ENCODE measurements at places on chromosomes 11 and 22.

DNA sequence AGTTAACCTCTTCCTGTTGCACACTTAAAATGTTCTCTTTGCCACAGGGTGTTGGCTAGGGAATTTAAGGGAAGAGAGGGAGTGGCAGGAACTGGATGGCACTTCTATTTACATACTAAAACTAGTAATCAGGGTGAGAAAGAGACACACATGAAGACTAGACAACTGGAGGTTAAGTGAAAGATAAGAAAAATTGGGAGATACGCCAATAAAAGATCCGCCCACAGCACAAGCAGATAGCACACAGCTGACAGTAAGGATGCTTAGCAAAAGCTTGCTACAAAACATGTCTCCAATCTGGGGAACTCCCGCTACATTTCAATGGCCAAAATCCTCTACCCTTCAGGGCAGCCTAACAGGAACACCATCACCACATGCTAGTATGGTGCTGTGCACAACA is 12.8 kb downstream of the CPSF7 start:
- no peak overlapping the region for H3K27ac ChIP-seq
- H3K4me1 ChIP-seq: no peaks in the 10 kb centered on the region
- peaks cover 41% of the 10 kb centered on the region for H3K36me3 ChIP-seq

GRCh38 chr11:1498262-1498661 is 11.7 kb upstream of the MOB2 start:
- H3K4me1 ChIP-seq: peaks cover 11% of the 10 kb centered on the region
- DNase-seq: no peak
- H3K27me3 ChIP-seq: no peaks in the 10 kb centered on the region

GRCh38 chr11:3894128-3894731 is 38.8 kb downstream of the STIM1 start:
- no peak for DNase-seq
- H3K36me3 ChIP-seq: no peaks in the 10 kb centered on the region
- no peak overlapping the region for H3K4me3 ChIP-seq
- H3K4me1 ChIP-seq: no peaks in the 10 kb centered on the region

DNA sequence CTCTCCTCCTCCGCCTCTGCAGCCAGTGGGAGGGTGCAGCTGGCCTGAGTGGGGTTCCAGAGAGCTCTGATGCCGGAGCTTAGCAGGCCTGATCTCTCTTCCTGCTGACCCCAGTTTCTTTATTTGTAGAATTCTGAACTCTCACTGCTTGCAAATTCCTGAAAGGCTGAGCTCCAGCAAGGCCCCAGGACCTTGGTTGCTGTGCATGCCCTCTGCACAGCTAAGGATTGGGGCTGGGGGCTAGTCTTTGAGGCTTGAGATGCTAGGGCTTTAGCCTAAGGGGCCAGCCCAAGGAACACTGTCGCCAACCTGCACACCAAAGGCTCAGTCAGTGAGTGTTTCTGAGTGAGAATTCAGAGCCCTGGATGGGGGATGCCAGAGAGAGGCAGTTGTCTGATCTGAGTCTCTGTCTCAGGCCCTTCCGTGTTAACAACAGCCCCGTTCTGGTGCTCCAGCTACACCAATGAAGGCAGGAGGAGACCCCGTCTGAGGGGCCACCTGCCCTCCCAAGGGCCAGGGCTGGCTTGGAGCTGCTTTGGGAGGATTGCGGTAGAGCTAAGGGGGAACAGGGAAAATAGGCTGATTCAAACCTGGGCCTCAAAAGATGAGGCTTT is 106.0 kb upstream of the LMO1 start:
- no peak overlapping the region for H3K27ac ChIP-seq
- H3K27me3 ChIP-seq: no peaks in the 10 kb centered on the region
- no peak overlapping the region for H3K4me3 ChIP-seq
- no peak for DNase-seq
- H3K4me1 ChIP-seq: peaks cover 7% of the 10 kb centered on the region

- H3K4me3 ChIP-seq: peak overlapping the region; percentile 57
- H3K4me1 ChIP-seq: no peaks in the 10 kb centered on the region
- H3K27ac ChIP-seq: no peak overlapping the region
- no peaks in the 10 kb centered on the region for H3K27me3 ChIP-seq
These were observed 450 bp downstream of the MAP4K2 start for GRCh38 chr11:64802370-64803157.

DNA sequence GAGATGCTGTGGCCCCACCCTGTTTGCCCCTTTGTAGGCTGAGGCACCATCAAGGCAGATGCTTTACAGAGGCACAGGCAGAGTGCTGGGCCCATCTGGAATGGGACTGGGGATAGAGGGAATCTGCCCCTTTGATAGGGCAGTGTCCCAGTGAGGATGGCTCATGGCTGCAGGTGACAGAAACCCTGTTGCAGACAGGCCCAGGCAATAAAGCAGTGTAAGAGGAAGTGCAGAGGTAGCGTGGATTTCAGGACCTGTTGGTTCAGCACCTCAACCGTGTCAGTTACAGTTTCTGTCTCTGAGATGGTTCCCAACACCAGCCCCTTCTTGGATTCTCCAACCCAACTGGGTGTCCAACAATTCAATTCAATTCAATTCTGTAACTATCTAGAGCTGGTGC is 25.1 kb downstream of the PRDM11 start:
- no peaks in the 10 kb centered on the region for H3K27me3 ChIP-seq
- no peak for DNase-seq
- no peak overlapping the region for H3K4me3 ChIP-seq
- no peak overlapping the region for H3K27ac ChIP-seq
- H3K36me3 ChIP-seq: no peaks in the 10 kb centered on the region
- H3K4me1 ChIP-seq: no peaks in the 10 kb centered on the region

- no peak for DNase-seq
- peaks cover 8% of the 10 kb centered on the region for H3K4me1 ChIP-seq
- no peaks in the 10 kb centered on the region for H3K36me3 ChIP-seq
- H3K27ac ChIP-seq: no peak overlapping the region
- H3K4me3 ChIP-seq: no peak overlapping the region
These were observed 56.4 kb downstream of the RTL6 start for GRCh38 chr22:44441401-44442185.

GRCh38 chr11:21640491-21640890 is 552.4 kb upstream of the ANO5 start:
- H3K4me3 ChIP-seq: no peak overlapping the region
- no peaks in the 10 kb centered on the region for H3K27me3 ChIP-seq
- H3K4me1 ChIP-seq: no peaks in the 10 kb centered on the region
- H3K27ac ChIP-seq: no peak overlapping the region
- H3K36me3 ChIP-seq: no peaks in the 10 kb centered on the region
- DNase-seq: no peak

DNA sequence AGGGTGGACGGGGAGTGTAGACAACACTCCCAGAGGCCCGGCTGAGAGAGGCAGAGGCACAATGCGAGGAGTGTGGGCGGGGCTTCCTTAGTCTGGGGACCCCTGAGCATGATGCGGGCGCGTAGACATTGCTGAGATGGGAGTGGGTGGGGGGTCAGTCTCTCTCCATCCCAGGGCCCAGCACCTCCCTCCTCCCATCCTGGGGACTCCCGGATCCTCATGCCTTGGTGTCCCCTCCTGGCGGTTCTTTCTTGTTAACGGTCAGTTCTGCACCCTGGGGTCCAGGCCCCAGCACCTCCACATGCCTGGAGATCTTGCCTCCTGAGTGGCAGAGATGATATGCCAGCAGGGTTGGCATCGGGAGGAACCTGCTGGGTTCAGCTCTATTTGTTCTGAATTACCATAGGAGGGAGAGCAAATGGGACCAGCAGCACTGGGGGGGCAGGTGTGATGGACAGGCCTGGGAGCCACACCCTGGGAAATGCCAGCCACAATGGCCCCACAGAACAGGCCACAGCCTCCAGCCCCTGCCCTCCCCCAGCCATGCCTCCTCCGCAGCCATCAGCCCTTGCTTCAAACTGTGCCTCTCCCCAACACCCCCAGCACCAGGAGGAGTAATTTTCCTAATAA is 55.7 kb downstream of the RTL6 start:
- peaks cover 8% of the 10 kb centered on the region for H3K4me1 ChIP-seq
- H3K27ac ChIP-seq: no peak overlapping the region
- no peak overlapping the region for H3K4me3 ChIP-seq
- H3K27me3 ChIP-seq: no peaks in the 10 kb centered on the region
- no peaks in the 10 kb centered on the region for H3K36me3 ChIP-seq
- no peak for DNase-seq

DNA sequence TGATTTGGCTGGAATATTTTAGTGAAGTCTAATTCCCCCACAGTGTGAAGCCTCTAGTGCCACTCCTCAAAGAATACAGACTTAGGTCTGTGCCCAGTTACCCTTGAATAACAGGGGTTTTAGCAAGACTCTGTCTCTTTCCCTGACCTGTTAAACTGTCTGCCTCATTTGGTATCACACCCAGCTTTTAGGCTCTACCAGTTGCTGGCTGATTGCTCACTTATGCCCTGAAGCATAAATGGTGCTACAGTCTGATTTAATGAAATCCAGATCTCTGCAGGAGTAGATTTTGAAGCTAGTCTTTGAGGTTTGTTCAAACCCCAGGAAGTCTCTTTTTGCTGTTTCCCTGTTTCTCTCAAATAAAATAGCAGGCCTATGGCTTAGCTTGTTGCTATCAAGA is 45.2 kb upstream of the LIPT2 start:
- peak; percentile 10 for DNase-seq
- H3K4me1 ChIP-seq: no peaks in the 10 kb centered on the region
